Muscle of back (tissue), 13 donors: ENCODE measurements at places on chromosomes 7 and 10. TPM values are rescaled to one million over a fixed set of nuclear protein-coding genes. Genes with fewer than 3 reads are reported as not detected.
A peak's percentile ranks its signal among the peaks of the same experiment; 100 is the strongest.

GRCh38 chr7:139231513-139232376 lies 708 bp downstream of the UBN2 start:
- peak; percentile 42 for DNase-seq

DNA sequence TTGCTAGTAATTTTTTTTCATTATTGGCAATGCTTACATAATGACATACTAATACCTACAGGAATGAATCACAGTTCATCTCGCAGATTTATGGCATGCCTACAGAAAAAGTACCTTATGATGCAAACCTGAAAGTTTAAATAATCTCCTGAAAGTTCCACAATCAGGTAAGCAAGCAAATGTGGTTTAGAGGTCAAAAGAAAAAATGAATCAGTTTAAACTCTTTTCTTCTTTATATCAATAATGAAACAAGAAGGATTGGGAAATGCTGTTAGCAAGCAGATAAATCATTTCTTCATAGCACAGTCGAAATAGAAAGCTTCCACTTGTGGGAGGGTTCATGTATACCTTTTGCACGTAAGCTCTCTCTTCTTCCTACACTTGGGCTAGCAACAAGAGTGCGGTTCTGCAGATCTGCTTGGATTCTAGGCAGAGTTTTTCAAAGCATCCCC lies 53.7 kb upstream of the MTPN start:
- DNase-seq = no peak

- DNase-seq = no peak
These were observed 136.3 kb downstream of the POLR1F start for GRCh38 chr7:19572566-19572965.

DNA sequence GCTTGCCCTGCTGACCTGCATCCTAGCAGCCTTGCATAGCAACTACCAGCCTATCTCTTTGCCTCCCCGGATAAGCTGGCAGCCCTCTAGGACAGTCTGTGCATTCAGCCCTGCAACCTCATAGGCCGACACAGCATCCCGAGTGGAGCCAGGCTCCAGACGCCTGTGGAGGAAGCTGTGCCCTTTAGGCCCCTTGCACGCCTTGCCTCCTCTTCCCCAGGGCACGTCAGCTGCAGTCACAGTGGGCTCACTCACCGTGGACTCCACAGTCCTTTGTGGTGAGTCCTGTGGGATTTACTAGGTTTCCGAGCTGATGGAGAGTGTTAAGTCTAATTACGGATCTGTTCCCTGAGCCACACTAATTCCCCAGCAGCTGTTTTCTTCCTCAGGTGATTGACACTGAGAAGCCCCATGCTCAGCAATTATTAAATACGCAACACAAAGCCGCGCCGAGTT lies 540.0 kb downstream of the TCERG1L start:
- no peak for DNase-seq

GRCh38 chr7:39069896-39070881 lies 92.5 kb downstream of the POU6F2 start:
- DNase-seq = no peak

DNA sequence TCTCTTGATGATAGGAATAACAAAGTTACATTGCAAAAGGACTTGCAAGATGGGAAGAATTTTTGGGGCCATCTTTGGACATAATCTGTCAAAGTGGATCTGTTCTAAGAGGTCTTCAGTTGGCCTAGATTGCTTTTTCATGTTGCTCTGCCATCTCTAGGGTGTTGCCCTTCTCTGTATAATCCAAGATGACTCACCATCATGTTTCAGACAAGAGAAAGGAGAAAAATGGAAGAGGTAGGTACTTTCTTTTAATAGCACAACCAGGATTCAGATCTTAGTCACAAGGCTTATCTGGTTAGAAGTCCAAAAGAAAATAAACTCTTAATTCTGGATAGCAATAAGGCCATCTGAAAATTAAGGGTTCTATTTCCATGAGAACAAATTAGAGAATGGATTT lies 38.7 kb upstream of the FOXP2 start:
- DNase-seq = no peak

DNA sequence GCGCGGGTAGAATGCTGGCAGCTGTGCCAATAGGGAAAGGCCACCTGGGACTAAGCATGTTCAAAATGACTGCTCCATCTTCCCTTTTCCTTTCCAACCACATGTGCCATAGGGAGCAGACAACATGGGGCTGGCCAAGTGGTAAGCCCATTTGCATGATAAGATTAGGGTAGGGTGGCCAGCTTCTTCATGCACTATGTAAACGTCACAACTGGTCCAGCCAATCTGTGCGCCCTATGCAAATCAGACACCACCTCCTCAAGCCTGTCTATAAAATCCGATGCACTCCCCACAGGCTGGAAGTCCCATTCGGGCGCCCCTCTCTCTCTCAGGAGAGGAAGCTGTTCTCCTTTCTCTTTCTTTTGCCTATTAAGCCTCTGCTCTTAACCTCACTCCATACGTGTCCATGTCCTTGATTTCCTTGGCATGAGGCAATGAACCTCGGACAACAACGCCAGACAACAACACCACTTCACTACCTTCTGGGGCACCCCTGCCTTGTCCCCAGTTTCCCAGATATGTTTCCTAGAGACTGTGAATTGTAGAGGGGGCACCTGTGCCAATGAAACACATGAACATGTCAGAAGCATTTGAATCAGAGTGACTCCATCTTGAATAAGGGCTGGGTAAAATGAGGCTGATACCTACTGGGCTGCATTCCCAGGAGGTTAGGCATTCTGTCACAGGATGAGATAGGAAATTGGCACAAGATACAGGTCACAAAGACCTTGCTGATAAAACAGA lies 19.1 kb upstream of the EXOC6 start:
- no peak for DNase-seq

DNA sequence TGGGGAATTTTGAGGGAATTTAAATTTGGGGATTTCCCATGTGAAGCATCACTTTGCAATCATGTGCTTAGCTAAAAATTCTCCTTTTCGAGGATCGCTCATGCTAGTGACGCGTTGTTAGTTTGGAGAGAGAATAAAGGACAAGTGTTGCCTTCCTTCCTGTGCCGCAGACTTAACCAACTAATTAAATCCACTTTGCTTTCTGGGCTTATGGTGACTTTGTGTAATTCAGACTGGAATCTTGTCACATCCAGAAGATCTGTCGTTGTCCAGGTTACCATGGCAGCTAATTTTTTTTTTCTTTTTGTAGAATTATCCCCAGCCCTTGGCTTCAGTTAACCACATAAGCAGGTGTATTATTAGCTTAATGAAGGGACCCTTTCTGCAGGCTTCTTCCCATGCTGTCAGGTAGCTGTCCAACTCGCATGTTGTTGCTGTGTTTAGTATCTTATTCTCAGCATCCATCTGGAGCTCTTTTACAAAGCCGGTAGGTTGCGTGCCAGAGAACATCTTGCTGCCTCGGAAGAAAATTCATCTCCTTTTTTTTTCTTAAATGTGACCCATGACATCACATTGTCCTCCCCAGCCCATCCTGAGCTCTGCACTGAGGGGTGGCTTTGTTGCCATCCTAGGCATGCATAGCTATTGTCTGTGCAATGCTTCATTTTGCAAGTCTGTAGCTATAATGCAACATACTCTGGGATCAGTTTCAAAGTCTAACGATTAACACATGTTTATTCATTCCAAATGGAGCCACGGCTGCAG lies 47.2 kb upstream of the NRP1 start:
- DNase-seq = peak; percentile 93

DNA sequence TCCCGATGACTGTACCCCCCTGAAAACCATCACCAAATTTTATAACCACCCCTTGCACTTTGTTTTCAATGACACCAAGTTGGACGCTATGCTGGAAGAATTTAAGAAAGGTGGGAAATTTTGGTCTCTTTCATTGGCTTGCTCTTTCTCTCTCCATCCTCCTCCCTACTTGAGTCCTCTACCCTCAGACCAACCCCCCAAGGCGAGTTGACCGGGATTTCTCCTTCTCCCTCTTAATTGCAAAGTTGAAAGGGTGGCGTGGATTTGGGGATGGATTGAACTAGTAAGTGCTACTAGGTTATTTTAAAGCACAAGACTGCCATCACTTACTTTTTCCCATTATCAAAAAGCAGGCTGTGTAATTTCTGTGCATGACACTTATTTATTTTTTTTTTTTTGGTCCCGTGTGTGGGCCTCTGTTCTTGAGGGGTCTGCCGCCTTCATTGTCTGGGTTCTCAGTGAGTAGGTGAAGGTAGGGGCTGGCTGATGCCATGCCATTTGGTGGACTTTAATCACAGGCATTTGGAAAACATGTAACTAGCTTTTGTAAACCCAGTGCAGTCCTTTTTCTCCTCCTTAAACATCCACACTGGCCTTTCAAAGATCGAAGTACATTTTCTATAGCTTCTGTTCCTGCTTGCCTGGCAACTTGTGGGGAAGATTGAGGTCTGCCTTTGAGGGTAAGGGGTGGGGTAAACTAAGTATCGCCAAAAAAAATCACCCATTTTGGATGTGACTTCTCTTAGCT lies 2.1 kb downstream of the CNNM2 start:
- no peak for DNase-seq

GRCh38 chr10:68526634-68527307 lies 552 bp downstream of the SLC25A16 start:
- DNase-seq = no peak

GRCh38 chr10:18399158-18399557 lies 252.2 kb downstream of the NSUN6 start:
- DNase-seq = no peak

GRCh38 chr7:35334506-35334905 lies 80.6 kb upstream of the TBX20 start:
- no peak for DNase-seq

- no peak for DNase-seq
These were observed 61.1 kb upstream of the SEM1 start for GRCh38 chr7:96770758-96771157.

- peak; percentile 11 for DNase-seq
These were observed 28.1 kb upstream of the PLXDC2 start for GRCh38 chr10:19788075-19788686.

GRCh38 chr7:142777318-142777717 lies 6.5 kb downstream of the PRSS2 start:
- DNase-seq = no peak

- peak; percentile 51 for DNase-seq
These were observed 67.5 kb downstream of the PARP12 start for GRCh38 chr7:139995017-139995915.

DNA sequence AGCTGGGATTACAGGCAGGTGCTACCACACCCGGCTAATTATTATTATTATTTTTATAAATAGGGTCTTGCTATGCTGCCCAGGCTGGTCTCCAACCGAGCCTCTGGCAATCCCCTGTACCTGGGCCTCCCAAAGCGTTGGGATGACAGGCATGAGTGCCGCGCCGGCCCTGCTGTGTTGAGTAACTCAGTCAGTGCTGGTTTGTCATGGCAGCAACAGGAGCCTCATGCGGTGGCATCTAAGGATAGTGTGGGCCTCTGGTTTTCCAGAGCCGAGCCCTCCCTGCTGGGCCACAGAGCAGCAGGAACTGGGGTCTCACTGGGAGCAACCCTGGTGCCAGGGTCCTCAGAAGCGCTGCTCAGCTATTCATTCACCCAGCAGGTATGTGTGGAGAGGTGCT lies 244.7 kb downstream of the ELFN1 start:
- no peak for DNase-seq

GRCh38 chr10:112797197-112797596 lies 152.8 kb upstream of the TCF7L2 start:
- peak; percentile 53 for DNase-seq

GRCh38 chr7:19565602-19566001 lies 143.2 kb downstream of the POLR1F start:
- no peak for DNase-seq

GRCh38 chr7:151405588-151405987 lies 4.2 kb downstream of the WDR86 start:
- DNase-seq = no peak

UFSP1 gene
- polyA plus RNA-seq = 2.6 TPM

PAPOLB gene
- polyA plus RNA-seq = not detected

C7orf33 gene
- polyA plus RNA-seq = 0.59 TPM

OR2A42 gene
- polyA plus RNA-seq = 0.81 TPM

TMEM213 gene
- 0.10 TPM for polyA plus RNA-seq

CALML3 gene
- polyA plus RNA-seq = 0.22 TPM

GDF2 gene
- polyA plus RNA-seq = not detected

IKZF1 gene
- 1.4 TPM for polyA plus RNA-seq

LRRC18 gene
- polyA plus RNA-seq = 0.15 TPM
